ENCODE measurements at places on chromosomes 6 and 20.
A peak's percentile ranks its signal among the peaks of the same experiment; 100 is the strongest.

DNA sequence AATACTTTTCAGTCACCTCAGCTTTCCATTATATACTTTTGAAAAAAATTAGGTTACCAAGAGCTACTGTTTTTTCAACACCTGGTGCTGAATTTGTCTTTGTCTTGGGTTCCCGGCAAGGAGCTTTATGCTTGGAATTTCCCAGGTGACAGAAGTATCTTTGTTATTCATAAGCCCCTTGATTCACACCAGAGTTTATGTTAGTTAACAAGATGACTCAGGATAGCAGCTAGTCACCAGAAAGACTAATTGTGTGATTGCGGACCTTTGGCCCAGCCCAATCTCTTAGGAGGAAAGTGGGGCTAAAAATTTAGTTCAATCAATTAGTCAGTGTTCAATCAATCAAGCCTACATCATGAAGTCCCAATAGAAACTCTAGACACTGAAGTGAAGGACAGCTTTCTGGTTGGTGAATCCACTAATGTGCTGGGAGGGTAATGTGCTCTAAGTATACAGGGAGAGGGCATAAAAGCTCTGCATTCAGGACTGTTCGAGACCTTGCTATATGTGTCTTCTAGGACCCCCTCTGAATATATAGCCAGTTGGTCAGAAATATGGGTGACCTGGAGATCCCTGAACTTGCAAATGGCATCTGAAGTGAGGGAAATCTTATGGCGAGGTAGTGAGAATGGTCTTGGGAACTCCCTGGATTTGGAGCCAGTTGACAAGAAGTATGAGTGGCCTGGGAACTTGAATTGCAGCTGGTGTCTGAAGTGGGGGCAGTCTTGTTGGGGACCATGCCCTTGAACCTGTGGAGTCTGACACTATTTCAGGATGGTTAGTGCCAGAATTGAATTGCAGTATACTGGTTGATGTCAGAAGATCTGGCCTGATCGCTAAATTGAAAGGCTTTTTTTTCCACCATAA, 16.2 kb downstream of the TMEM30A start:
- no peak for DNase-seq

DNA sequence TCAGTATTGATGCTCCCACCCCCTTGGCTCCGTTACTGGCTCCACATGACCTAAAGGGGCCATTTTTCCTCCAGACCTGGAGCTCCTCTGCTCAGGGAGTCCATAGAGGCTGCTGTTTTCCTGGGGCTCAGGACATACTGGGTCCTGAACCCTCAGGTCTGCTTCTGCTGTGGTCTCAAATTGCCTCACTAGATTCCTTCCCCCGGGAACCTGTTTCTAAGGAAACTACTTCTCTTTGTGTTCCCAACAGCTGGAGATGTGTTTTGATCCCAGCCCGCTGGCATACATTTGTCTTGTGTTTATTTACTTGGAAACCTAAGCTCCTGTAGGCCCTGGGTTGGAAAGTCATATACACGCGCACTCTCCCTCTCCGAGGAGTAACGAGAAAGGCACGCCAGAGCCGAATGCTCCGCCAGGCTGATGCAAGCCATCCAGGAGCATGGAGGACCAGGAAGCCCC, 222.8 kb downstream of the UST start:
- DNase-seq = no peak

- no peak for DNase-seq
These were observed 49.5 kb upstream of the CCN6 start for GRCh38 chr6:112004201-112005012.

GRCh38 chr6:150759483-150759882, 106.0 kb upstream of the MTHFD1L start:
- DNase-seq = no peak

DNA sequence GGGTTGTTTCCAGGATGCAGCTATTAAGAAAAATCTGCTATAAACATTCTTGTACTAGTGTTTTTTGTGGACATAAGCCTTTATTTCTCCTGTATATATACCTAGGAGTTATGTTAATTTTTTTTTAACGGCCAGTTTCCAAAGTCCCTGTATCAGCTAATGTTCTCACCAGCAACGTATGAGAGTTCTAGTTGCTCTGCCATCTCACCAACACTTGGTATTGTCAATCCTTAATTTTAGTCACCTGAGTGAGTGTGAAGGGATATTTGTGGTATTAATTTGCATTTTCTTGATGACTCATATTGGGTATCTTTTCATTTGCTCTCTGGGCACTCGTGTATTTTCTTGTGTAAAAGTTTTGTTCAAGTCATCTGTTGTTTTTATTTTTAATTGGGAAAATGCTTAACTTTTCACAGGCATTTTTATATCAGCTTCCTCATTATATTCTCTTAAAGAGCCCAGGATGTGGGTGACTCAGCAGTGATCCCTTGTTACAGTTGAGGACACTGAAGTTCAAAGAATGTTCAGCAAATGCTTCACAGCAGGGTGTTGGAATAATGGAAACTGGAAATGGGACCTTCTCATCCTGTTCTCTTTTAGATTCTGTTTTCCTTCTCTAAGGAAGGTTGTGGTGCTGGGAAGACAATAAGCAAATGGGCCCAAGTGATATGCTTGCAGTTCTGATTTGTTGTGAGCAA, 211.7 kb upstream of the PRND start:
- no peak for DNase-seq

DNA sequence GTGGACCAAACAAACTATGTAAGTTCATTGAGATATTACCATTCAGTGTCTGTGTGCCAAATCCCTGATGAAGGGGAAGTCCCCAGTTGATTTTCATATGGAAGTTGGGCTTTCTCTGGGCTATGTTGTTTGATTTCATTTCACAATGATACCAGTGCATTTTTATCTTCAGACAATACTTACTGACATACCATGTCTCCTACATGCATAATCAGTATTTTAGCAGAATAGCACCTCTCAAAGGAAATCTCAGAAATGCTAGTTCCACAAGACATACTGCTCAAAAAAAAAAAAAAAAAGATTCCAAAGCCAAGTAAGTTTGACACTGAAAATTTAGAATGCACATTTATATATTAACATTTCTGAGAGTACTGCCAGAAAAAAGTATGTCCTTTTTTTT, 168.8 kb upstream of the RNF217 start:
- no peak for DNase-seq

GRCh38 chr6:129186988-129187387, 304.1 kb downstream of the LAMA2 start:
- no peak for DNase-seq

DNA sequence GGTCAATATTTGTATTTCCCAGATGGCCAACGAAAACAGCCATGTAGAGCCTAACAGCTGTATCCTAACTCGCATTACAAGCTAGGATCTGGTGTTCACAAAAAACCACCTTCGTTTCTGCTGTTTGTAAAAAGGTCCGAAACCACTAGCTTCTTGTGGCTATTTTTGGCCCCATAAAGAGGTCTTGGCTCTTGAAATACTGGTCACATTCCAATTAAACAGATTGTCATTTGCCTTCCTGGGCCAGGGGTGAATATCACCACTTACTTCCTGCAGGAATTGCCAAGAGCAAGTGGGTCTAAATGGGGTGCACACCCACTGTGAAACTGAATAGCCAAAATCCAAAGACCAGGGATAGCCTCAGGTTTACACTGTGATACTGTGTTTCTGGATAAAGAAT, 48.2 kb downstream of the TSHZ2 start:
- no peak for DNase-seq

GRCh38 chr6:6438286-6438685, 117.8 kb upstream of the F13A1 start:
- no peak for DNase-seq

DNA sequence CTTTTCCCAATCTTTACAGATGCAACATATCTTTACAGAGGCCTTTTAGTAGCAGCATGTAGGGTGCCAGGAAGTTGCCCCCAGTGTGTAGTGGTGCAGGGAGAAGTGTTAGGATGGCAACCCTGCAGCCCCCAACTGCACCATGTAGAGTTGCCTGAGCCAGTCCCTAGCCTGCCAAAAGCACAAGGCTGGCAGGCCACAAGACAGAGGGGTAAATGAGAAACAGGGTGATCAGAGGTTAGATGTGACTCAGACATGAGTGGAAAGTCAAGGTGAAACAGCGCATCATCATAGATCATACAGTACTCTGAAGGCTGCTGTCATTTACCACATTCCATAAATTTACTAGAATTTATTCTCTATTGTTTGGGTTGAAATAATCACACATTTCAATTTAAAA, 467.5 kb downstream of the PRKN start:
- DNase-seq = no peak

- peak; percentile 30 for DNase-seq
These were observed 114.2 kb downstream of the MAP3K7 start for GRCh38 chr6:90472716-90473115.

GRCh38 chr6:30626484-30627366, at the start of gene ATAT1:
Gene ATAT1 (plus strand): TSS chr6:30626874.
- DNase-seq = peak; percentile 82

DNA sequence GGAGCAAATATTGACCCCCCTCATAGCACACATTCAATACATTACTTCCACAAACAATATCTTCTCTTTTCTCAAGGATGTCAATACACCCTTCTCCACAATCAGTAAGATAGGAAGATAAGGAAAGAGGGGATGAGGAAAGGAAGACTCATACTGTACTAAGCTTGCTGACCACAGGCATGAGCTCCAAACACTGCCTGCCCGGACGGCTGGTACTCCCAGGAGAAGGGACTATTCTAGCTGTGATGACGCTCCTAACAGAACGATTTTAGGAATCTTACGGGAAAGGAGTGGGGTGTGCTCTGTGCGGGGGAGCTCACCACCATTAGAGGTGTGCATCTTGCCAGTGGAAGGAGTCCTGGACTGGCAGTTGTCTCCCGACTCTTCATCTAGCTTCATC, 3.9 kb upstream of the CCN6 start:
- no peak for DNase-seq

DNA sequence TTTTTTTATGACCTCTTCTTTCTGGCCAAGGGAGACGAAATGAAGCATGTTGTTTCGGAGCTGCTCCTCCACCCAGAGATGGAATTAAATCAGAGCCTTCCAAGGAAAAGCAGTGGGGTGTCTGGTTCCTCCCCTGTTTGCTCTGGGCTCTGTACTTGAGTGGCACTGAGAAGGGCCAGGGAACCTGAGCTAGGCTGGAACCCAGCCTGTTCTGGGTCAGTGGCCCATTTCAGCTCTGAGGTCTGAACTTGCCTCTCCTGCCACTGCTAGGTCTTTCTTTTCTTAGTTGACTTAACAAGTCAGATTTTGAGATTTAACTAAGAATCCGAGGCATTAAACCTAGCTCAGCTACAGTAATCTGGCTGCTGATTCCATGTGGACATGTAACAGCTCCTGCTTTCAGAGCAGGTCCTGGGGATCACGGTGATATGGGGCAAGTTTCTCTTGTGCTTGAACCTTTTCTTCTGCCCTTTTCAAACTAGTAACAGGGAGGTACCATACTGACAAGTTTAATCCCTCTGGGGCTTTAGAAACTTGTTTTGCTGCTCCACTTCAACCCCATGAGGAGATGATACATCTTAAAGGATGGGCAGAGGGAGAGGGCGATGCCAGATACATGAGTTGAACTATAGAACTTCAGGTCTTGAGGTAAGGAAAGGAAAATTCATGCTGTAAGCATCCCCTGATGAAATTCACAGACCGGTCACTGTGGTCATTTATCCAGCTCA, 101.1 kb downstream of the SLC24A3 start:
- no peak for DNase-seq

GRCh38 chr20:44166477-44166876, 20.5 kb downstream of the JPH2 start:
- no peak for DNase-seq

DNA sequence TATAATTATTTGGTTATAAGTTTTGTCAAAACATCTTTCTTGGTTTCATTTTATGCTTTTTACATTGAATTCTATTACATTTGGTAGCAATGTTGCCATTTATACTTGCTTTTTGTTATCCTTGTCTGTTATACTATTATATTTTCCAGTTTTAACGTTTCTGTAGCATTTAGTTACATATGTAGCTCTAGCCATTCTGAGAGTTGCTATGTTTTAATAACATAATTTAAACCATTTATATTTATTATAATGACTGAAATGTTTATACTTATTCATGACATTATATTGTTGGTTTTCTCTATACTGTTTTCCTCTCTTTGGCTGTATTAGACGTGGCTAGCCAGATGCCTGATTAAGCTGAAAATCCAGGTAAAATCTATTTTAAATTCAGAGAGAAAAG, 252.0 kb upstream of the FLRT3 start:
- DNase-seq = no peak

DNA sequence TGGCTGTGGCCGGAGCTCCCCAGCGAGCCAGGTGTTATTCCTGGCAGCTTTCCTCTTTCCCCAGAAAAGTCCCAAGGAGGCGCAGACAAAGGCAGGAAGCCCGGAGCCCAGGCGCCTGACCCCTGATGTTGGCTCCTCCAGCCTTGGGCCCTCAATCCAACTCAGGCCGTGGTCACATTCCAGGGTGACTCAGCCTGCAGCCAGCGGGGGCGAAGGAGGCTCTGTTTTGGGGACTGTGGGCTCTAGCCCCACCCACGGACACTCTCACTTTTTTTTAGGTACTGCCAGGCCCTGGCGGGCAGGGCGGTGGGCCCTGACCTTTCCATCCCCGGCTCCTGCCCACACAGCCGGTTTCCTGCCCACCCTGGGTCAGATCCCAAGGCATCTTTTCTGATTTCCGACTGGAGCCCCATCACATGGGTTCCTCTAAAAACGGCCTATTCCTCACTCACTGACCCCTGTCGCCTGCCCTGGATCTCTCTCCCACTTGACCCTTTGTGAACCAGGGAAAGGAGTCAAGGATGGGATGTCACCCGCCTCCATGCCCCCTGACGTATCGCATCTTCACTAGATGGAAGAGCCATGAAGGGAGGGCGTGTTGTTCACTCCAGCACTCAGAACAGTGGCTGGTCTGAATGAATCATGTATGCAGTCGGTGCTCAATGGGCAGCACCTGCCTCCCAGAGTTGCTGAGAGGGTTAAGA, 5.5 kb downstream of the PTGIS start:
- no peak for DNase-seq

DNA sequence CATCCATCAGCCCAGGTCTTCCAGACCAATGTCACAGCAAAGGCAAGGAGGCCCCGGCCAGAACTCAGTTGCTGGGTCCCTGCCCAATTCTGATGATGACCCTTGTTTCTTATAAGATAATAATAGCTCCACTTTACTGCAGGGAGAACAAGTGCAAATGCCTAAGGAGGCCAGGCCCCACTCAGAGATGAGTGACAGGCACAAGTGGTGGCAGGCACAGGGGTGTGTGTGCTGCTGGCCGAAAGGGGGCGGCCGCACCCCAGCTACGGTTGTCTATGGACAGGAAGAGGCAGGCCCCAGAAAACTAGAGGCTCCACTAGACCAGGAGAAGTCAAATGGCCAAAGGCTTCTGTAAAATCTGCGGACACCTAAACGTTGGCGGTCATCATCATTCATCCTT, 28.6 kb downstream of the GNAS-AS1 start:
- no peak for DNase-seq

DNA sequence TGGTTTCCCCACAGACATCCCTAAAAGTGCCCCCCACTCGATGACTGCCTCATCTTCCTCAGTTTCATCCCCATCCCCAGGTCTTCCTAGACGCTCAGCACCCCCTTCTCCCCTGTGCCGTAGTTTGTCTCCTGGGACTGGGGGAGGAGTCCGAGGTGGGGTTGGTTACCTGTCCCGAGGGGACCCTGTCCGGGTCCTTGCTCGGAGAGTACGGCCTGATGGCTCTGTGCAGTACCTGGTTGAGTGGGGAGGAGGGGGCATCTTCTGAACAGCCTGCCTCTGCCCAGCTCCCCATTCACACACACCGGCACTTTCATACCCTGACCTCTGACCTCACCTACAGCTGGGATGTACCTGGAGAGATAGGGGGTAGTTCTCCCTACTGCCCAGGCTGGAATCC, 2.1 kb downstream of the CUTA start:
- no peak for DNase-seq
